WTC11 (cell line): ENCODE measurements at places on chromosomes 3 and 15.

DNA sequence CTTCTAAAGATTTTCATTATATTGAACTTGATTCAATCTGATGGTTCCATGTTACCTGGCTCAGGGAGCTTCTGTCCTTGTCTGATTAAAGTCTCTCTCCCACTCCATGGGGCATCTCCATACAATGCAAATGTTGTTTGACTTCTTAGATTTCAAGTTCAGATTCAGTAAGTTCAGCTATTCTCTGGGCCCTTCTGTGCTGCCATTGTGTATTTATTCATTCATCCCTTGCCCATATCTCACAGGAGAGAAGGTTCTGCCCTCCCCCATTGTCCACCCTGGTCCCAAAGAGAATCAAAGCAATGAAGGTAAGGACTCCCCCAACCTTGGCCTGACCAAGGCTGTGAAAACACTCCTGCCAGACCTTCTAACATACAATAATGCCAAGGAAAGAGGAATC is 669.9 kb downstream of the MAGI1 start:
- DNase-seq, result no peak

GRCh38 chr3:146262371-146263110 is 11.6 kb upstream of the PLSCR4 start:
- no peak for DNase-seq

DNA sequence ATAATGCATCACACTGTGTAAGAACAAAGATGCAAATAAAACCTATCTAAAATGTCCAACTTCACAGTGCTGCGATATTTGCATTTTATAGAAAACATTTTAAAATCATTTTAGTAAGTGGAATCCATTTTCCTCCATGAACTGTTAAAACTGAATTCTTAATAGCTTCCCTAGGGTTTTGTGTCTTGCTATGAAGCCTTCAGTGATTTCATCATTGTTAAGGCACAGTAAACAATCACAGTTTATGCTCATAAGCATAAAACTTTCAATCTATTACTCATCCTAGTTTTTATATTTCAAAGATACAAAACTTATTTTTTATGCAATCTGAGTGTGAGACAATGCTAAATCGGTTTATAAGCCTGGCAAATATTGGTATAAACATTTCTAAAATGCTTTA is 509.7 kb downstream of the TUSC7 start:
- no peak for DNase-seq

DNA sequence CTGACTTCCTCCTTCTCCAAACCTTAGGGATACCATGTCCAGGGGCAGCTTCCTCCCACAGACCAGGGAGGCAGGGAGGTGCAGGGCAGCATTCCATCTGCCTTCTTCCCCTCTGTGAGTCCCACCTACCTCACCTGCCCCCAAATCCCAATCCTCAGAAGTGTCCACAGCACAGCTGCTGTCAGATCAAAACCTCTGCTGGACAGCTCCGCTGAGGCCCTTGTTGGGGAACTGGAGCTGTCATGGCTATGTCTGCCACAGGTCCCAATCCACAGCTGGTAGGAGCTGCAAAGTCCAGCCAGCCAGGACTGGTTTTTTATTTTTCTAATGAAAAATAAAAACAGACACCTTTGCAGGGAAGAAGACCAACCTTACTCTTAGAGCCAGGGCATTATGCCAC is 40.7 kb upstream of the TBC1D21 start:
- DNase-seq, result peak; percentile 19

- DNase-seq, result no peak
These were observed 23.9 kb downstream of the FBXO22 start for GRCh38 chr15:75927601-75928000.

- DNase-seq, result peak; percentile 59
These were observed 1.9 kb downstream of the GNAI2 start for GRCh38 chr3:50237754-50238548.

GRCh38 chr3:37952564-37952963 is 38.0 kb upstream of the VILL start:
- DNase-seq, result no peak

GRCh38 chr3:171620825-171621434 is 160.7 kb upstream of the TNIK start:
- DNase-seq, result no peak

DNA sequence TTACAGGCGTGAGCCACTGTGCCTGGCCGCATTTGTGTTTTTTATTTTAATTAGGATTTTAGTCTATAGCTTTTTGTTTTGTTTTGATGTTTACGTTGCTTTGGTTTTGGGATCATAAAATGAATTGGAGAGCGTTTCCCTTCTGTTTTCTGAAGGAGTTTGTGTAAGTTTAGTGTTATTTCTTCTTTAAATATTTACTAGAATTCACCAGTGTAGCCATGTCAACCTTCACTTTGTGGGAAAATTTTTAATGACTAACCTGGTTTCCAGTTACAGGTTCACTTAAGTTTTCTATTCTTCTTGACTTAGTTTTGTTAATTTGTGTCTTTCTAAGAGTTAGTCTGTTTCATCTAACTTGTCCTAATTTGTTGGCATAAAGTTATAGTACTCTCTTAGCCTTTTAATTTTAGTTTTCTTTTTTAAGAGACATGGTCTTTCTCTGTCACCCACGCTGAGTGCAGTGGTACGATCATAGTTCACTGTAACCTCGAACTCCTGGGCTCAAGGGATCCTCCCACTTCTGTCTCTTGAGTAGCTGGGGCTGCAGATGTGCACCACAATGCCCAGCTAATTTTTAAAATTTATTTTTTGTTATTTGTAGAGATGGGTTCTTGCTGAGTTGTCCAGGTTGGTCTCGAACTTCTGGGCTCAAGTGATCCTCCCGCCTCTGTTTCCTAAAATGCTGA is 61.0 kb downstream of the CHD2 start:
- no peak for DNase-seq

DNA sequence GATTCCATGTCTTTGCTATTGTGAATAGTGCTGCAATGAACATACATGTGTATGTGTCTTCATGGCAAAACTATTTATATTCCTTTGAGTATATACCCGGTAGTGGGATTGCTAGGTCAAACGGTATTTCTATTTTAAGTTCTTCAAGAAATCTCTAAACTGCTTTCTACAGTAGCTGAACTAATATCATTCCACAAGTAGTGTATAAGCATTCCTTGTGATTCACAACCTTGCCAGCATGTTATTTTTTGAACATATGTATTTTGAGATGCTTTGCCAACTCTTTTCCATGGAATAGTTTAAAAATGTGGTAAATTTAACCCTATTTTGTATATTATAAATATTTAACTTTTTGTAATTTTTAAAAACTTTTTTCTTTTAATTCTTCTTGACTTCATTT is 592.7 kb upstream of the NAALADL2 start:
- DNase-seq, result no peak

DNA sequence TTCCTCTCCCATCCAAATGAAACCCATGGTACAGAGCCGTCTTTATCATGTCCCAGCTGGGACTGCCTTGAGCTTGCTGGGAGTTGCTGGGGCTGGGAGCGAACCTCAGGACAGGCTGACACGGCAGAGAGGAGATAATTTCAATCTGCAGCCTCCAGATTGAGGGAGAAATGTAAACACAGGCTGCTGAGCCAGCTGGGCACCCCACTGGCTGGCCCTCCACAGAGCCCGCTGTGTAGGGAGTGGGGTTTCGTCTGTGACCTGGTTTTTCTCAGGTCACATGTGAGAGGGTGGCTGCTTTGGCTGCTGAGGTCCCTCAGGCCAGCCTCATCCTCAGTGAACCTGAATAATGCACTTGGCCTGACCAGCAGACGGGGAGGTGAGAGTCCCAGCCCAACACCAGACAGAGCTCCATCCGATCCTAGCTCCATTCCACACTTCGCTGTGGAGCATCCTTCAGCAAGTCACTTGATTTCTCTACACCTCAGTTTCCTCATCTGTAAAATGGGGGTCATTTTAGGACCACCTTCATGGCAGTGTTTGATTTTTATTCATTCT is 121.6 kb upstream of the MRPS22 start:
- DNase-seq, result no peak

- no peak for DNase-seq
These were observed 171.8 kb upstream of the ROPN1 start for GRCh38 chr3:124163689-124164088.
